ENCODE measurements at places on chromosomes 5 and 9.

DNA sequence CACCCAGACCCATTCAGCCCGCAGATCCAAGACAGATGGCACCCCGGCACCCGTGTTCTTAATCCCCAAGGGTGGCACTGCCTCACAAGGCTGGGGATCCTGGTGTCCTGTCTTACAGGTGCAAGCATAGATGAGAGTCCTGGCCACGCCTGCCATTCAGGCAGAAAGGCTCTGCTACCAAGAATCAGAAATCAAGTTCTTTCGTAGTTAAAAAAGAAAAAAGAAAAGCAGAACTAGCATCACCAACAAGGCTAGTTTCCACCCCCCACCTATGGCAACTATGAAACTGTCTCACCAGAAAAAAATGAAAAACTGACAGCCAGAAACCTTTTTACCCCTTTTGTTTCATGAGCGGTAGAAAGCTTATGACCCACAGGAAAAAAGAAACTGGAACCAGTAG is 170.4 kb downstream of the SYK start:
- no peak for DNase-seq

- no peak for DNase-seq
Observed at GRCh38 chr5:136686192-136686872, 321.0 kb upstream of the TRPC7 start.

GRCh38 chr9:15086156-15086763 is 176.0 kb upstream of the FREM1 start:
- no peak for DNase-seq

GRCh38 chr5:32511776-32512374 is 67.3 kb upstream of the ZFR start:
- DNase-seq = no peak

- no peak for DNase-seq
Observed at GRCh38 chr5:145855763-145856267, 17.0 kb downstream of the GRXCR2 start.

DNA sequence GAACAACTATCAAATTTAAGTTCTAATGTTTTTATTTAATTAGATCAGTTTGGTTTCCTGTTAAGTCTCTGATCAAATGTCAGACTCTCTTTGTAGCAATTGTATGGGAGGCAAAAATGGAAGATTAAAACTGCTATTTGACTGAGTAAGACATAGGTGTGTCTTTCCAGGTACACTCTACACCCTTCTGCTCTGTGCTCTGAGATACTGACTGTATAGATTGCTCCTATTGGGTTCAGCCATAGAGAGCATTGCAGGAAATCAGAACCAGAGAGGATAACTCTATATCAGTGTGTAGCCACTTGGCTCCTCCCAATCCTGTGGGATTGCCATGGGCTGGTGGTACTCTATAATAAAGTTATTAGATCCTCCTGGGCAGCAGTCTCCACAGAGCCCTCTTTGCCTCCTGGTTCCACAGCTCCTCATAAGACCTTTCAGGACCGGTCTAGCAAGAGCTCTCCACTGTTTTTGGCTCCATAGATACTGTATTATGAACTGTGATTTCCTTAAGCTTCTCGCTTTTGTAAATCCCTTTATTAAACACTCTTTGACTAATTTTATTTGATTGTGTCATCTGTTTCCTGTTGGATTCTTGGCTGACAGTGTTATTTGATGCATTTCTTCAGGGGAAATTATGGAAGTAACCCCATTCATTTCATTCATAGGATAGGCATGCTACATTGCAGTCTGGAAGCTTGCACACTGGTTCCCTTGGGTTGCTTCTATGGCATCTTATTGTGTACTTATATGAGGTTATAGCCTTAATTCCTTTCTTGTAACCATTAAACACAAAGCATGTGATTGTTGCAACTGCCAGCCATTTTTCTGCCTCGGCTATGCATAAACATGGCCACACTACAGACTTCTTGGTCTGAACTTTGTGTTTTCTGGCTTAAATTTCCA is 115.6 kb downstream of the VCAN start:
- DNase-seq = no peak

GRCh38 chr5:4880304-4880741 is 259.8 kb upstream of the ADAMTS16 start:
- DNase-seq = no peak

- no peak for DNase-seq
Observed at GRCh38 chr5:173932695-173933139, 44.6 kb downstream of the CPEB4 start.

DNA sequence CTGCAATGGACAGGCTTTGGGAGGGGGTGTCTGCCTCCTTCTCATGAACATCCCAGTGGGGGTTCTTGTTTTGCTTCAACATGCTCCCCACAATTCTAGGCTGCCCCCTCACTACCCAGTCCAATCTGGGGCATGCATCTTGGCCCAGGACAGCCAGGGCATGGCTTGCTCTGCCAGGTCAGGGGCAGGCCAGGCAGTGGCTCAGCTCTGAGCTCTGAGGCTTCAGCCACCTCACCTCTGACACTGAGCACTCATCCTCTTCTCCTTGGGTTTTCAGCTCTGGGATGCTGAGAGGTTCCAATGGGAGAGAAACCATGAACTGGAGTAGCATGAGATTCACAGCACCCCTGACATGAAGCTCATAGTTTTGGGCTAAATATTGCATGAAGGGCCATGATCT is 11.8 kb downstream of the SLC25A48 start:
- no peak for DNase-seq

GRCh38 chr5:157828944-157829639 is 29.9 kb downstream of the CLINT1 start:
- DNase-seq = no peak

GRCh38 chr5:177600508-177601018 is 631 bp downstream of the B4GALT7 start:
- DNase-seq = no peak

GRCh38 chr5:2936413-2936812 is 184.9 kb upstream of the IRX2 start:
- DNase-seq = no peak

- DNase-seq = no peak
Observed at GRCh38 chr5:58108511-58108910, 351.4 kb downstream of the PLK2 start.

GRCh38 chr5:150152636-150153462 is 2.8 kb downstream of the PDGFRB start:
- DNase-seq = no peak

GRCh38 chr9:130296783-130297055 is 31.2 kb downstream of the HMCN2 start:
- DNase-seq = no peak

DNA sequence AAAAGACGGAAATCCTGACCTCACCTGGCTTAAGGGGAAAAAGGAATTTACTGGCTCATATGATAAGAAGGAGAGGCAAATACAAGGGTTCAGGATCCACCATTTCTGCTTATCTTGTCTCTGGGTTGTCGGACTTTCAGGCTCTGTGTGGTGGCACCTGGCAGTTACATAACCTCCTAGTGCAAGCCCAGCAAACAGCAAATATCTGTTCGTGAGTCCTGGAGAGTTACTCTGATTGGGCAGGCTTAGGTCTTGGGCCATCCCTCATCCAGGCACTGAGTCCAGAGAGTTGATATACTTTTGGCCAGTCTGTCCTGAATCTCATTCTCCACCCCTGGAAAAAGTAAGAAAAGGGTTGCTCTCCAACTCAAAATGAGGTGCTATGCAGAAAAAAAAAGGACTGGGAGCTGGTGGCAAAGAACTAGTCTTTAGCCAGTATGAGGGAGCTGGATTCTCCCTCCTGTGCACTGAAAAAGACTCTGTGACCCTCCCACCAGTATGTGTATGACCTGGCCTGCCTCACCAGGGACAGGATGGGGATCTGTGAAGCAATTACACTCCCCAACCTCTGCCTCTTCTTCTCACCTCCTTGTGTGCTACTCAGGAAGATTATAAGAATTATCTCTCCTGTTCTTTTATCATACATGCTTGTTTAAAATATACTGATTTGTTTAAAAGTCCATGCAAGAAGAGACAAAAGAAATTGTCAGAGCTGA is 282.9 kb downstream of the ARHGAP26 start:
- no peak for DNase-seq

DNA sequence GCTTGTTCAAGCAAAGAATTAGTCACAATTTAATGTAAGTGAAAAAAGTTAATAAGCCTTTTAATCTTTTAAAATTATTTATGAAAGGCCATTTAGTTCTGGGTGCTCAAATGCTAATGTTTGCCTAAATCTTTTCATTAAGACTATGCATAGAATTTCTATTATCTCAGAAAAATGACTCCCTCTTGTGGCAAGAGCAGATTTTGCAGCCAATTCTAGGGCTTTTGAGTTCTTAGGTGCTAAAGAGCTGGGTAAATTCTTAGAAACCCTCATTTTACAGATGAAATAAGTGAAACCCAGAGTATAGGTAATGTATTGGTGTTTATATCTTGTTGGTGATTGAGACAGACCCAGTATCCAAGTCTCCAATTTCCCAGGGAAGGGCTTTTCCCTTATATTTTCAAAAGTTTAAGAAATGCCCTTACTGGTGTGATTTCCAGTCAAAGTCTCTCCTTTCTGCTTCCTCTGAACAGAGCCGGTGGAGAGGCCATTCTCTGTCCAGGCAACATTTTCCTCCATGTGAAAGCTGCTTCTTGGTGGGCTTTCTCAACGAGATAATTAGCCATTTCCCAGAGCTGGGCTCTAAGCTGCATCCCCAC is 24.1 kb upstream of the PCSK5 start:
- DNase-seq = no peak

- DNase-seq = no peak
Observed at GRCh38 chr9:26604076-26604662, 288.4 kb downstream of the CAAP1 start.

- DNase-seq = no peak
Observed at GRCh38 chr9:86134361-86134760, 35.0 kb upstream of the GOLM1 start.

DNA sequence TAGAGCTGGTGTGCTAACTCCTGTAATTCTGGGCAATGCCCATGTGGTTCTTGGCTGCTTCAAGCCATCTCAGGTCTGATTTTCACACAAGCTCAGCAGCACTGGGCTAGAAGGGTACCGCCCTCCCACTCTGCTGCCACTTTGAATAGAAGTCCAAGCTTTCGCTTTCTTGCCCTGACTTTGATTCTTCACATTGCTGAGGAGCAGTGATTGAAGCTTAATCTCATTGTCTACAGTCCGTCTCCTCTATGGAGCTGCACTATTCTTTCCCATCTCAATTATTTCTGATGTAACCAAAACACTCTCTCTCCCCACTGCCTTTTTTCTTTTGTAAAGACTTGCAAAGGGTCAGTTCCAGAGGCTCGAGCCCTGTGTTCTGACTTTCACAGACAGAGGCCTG is 12.9 kb upstream of the RNF183 start:
- no peak for DNase-seq

- DNase-seq = no peak
Observed at GRCh38 chr9:136185066-136185465, 19.9 kb downstream of the LHX3 start.

GRCh38 chr9:130239741-130240241 is 25.8 kb upstream of the HMCN2 start:
- DNase-seq = no peak

DNA sequence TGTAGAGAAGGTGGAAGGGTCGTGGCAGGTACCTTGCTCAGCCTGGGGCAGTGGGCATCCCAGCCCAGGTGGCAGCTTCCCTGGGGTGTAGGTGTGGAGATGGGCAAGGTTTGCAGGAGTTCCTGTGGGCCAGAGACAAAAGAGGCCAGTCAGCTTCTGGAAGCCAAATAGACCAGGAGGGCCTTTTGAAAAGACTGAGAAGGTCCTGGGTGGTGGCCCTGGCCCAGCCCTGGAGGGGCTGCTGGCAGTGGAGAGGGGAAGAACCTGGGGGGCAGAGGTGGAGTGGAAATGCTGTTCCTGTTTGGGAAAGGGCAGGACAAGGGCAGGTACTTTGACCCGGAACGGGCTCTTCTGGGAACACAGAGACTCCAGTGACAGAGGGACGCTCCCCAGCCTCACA is 7.0 kb upstream of the IL3 start:
- no peak for DNase-seq

GRCh38 chr5:109121225-109121624 is 288.5 kb downstream of the PJA2 start:
- no peak for DNase-seq

GRCh38 chr5:53871050-53871449 is 310.6 kb downstream of the NDUFS4 start:
- no peak for DNase-seq

DNA sequence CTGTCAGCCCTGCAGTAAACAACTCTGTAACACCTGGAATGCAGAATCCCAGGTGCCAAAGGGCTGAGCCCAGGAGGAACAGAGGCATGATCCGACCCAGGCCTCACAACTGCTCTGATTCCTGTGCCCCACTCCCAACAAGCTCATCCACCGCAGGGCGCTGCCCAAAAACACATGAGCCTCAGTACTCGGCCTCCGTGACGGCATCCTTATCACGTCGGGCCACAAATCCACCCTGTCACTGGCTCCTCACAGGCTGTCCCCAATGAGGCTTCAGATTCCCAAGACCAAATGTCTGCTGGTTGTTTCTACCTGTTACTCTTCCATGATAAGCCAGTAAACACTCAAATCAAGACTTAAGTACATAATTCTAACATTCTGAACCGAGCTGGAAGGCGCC is 15.2 kb downstream of the QSOX2 start:
- DNase-seq = no peak

- DNase-seq = no peak
Observed at GRCh38 chr9:96217294-96217707, 84.7 kb downstream of the HSD17B3 start.

GRCh38 chr5:27171761-27172261 is 133.4 kb upstream of the CDH9 start:
- DNase-seq = no peak

DNA sequence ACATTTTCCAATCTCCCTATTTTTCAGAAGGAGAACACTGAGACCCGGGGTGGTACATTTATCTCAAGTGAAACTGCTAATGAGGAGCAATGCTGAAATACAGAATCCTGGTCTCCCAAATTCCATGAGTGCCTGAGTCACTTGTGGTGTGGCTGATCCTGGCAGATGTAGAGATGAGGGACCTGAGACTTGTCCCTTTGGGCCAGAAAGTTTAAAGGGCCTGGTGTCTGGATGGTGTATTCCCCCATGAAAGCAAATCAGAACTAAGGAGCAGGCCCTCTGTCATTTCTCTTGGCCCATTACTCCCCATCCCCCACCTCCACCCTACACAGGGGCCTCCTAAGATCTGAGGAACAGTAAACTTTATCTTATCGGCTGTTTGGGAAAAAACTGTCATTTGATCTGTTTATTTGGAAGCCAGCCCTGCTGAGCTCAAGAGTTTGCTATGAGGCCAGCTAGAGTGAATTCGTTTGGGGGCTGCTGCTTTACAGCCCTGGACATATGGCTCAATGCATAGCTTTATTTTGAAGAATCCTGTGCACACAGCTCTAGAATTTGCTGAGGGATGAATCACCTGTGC is 140.3 kb downstream of the LHFPL2 start:
- no peak for DNase-seq

GRCh38 chr9:106758911-106759310 is 104.1 kb upstream of the ZNF462 start:
- DNase-seq = no peak

Measured in cerebellar nuclear complex (tissue), 1 donor.